ENCODE measurements at places on chromosomes 11 and 22. TPM values are rescaled to one million over a fixed set of nuclear protein-coding genes. Genes with fewer than 3 reads are reported as not detected.
A peak's percentile ranks its signal among the peaks of the same experiment; 100 is the strongest.

- peak; percentile 98 for DNase-seq
These were observed 4.7 kb downstream of the TPST2 start for GRCh38 chr22:26585104-26585790.

- no peak for DNase-seq
These were observed 111.7 kb downstream of the ADAMTS15 start for GRCh38 chr11:130560000-130560780.

- peak; percentile 54 for DNase-seq
These were observed 39.0 kb downstream of the SLCO2B1 start for GRCh38 chr11:75189911-75190310.

MIOX gene
- total RNA-seq: not detected

GRCh38 chr11:113567867-113568544, 92.8 kb upstream of the DRD2 start:
- no peak for DNase-seq

FAM227A gene
- 0.17 TPM for total RNA-seq

- no peak for DNase-seq
These were observed 42.5 kb upstream of the CHKA start for GRCh38 chr11:68163691-68164090.

GRCh38 chr11:88709567-88709966, 356.2 kb downstream of the GRM5 start:
- DNase-seq: peak; percentile 50

GRCh38 chr22:19843107-19843856, 11.4 kb downstream of the GNB1L start:
- no peak for DNase-seq

- no peak for DNase-seq
These were observed 14.7 kb downstream of the ZBTB44 start for GRCh38 chr11:130299978-130300377.

GRCh38 chr11:14308114-14308896, 50.7 kb downstream of the RRAS2 start:
- peak; percentile 57 for DNase-seq

- DNase-seq: no peak
These were observed 26.7 kb downstream of the FAM83F start for GRCh38 chr22:40021401-40022000.

RIMBP3C gene
- total RNA-seq: 1.2 TPM

PKNOX2 gene
- total RNA-seq: not detected

DNA sequence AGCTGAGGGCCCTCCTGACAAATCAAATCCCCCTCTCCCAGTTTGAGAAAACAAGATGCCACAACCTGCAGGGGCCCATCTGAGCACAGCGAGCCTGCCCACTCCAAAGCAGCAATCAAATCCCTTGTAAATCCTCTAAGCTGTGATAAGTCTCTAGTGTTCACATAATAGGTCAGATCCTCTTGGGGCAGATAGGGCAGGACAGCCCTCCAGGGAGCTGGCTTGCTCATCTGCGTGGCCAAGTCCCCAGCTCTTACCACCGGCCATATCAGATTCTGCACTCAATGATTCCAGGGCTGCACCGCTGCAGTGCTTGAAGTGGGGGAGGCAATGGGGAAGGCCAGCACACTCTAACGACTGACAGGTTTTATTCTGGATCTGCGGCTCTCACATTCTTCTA, 29.6 kb upstream of the FLI1 start:
- DNase-seq: no peak

MYOD1 gene
- total RNA-seq: 0.05 TPM

DNA sequence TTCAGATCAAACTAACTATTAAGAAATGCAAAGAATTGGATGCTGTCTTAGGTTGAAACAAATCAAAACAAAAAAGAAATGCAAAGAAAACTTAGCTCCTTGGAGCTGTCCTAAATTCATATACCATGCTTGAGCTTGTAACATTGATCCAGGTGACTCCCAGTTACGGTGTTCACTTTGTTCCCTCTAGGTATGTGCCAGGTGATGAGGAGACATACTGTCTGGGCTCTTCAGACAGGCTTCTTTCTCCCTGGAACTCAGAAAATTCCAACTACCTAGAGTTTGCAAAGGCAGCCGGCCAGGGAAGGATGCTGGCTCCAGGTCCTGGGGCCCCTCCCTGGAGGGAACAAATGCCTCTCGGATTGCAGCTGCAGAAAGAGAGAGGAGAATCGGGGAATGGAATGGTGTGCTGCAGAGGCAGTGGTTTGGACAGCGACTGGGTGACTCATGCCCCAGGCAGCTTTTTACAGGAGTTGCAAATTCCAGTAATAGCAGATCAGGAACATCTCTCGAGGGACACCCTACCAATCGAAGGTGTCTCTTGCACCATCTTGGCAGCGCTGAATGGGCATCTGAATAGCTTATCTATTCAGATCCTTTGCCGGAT, 12.3 kb upstream of the ASPHD2 start:
- DNase-seq: peak; percentile 82

MOGAT2 gene
- total RNA-seq: not detected

GUCY1A2 gene
- 0.39 TPM for total RNA-seq

DNA sequence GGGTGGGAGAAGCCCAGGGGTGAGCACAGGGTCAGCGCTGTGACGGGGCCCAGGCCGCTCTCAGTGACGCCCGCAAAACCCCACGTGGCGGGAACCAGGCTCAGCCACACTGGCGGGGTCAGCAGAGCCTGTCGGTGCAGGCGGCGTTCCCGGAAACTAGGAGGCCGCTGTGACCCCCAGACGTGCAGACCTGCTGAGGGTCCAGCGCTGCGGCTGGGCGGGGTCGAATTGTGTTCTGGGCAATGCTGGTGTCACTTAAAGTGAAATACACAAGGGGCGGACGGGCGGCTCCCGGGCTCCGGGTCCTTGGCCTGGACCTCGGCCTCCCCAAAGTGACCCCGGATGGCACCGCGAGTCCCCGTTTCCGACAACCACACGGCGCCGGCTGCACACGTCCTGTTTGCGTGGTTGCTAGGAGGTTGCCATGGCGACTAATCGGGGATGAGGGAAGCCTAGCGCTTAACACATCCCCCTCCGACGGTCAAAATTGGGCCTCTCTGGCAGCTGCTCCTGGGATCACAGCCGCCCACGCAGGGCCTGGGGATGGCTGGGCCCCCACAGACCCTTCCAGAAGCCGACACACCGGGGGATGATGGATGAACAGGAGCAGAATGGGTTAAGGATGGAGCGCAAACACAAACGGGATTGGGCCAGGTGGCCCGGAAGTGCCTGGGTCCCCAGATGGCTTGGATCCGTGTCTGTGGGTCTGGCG, 81.7 kb upstream of the PRR5 start:
- DNase-seq: peak; percentile 65

DNA sequence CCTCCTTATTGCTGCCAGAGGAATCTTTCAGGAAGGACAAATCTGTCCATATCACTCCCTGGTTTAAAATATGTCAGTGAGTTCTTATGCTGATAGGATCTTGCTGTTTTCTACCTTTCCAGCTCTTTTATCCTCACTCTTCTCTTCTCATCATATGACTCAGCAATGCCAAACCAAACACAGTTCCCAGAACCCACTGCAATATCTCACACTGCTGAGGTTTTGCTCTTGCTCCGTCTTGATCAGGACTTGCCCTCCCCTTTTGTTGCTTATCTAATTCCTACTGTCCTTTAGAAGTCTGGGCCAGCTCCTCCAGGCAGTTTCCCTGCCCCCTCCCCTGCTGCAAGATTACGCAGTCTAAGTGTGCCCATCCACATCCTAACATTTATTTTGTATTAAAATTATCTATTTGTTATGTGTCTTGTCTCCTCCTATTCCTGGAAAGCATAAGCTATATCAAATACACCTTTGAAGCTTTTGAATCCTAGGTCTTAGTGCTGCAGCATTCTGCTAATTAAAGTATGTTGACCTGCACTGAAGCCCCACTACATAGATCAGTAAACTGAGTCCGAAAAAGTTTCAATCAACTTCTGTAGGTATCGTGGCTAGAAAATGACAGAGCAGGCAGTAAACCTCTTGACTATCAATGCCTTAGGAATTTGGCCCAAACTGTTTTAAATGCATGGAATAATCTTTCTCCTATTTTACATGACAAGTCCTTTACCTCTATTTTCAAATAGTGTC, 119.2 kb upstream of the C11orf87 start:
- no peak for DNase-seq

GRCh38 chr11:33987975-33988580, 63.5 kb upstream of the CAPRIN1 start:
- DNase-seq: peak; percentile 75

PLAAT5 gene
- total RNA-seq: not detected

MSANTD4 gene
- 20.5 TPM for total RNA-seq

C11orf42 gene
- not detected for total RNA-seq

- DNase-seq: peak; percentile 31
These were observed at the start of gene MAPK11 for GRCh38 chr22:50269970-50270665. Gene MAPK11 (minus strand): TSS chr22:50270380. CDS start chr22:50270292, 88 bp downstream.

GRCh38 chr11:83836883-83837654, 550.9 kb upstream of the CCDC90B start:
- peak; percentile 35 for DNase-seq

DNA sequence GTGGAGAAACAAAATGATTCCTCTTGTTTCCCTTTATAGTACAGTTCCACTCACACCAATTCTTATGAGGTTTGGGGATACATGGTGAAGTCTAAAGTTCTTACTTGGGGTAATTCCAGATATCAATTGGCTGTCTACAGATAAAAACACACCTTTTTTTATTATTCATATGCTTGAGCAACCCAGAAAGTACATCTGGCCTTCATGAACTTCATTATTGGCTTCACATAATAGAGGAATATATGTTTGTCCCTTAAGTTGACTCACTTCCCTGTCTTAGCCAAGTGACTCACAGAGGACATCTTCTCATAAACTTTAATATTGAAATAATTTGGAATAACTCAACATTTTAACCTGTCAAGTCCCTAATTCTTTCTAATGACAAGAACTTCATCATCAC, 36.3 kb upstream of the SOX6 start:
- no peak for DNase-seq

RHOD gene
- 2.6 TPM for total RNA-seq

GRCh38 chr11:2699531-2700414, at the start of gene KCNQ1OT1:
Gene KCNQ1OT1 (minus strand): TSS chr11:2699994.
- peak; percentile 94 for DNase-seq

GRCh38 chr11:334264-334994, 13.8 kb upstream of the IFITM3 start:
- DNase-seq: no peak

DNA sequence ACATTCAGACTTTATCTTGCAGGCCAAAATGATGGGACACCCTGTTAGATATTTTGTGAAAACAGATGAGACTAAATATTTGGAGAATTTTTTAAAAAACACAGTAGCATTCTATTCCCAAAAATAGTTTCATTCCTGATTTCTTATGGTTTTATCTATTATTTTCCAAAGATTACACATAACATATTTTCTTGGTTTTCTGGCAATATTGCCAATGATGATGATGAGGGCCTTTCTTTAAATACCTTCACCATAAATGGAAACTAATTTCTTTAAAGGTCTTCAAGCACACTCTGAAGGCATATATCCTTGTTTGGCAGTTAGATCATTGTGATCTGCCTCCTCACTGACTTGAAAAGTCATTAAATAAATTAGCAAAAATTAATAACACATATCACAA, 522.3 kb upstream of the LUZP2 start:
- no peak for DNase-seq

- DNase-seq: no peak
These were observed 321.8 kb downstream of the TBC1D22A start for GRCh38 chr22:47084226-47084625.

- no peak for DNase-seq
These were observed 35.0 kb downstream of the INTS4 start for GRCh38 chr11:77959434-77959833.

PYGM gene
- 0.05 TPM for total RNA-seq

USP2 gene
- 0.81 TPM for total RNA-seq

DNA sequence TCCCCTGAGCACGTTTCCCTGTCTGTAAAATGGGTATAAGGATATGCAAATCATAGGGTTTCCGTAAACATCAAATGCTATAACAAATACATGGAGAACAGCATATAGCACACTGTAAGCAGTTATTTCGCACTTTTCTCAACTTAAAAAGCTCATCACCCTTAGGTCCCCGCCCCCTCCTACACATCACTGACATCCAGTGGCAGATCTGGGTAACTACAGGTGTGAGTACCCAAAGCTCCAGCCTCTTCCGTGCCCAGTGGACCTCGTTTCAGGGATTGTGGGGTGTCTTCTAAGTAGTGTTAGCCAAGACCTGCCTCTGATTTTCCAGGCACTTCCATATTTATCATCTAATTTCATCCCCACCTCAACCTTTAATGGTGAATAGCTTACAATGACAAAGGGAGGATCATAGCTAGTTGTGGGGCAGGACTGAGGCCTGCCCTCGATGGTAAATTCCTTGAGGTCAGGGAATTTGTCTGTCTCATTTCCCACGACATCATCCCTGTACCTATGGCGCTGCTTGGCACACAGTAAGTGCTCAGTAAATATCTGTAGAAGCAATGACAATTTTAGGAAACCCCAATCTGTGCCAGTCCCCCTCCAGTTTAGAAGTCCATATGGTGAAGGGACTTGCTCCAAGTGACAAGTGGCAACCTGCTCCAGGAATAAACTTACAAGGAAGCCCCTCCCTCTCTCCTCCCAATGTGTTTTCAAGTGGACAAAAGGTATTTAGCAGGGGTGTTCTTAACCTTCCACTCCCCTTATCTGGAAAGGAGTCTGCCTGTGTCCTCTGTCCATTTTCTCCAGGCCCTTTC, 340.5 kb downstream of the TENM4 start:
- peak; percentile 41 for DNase-seq

DNA sequence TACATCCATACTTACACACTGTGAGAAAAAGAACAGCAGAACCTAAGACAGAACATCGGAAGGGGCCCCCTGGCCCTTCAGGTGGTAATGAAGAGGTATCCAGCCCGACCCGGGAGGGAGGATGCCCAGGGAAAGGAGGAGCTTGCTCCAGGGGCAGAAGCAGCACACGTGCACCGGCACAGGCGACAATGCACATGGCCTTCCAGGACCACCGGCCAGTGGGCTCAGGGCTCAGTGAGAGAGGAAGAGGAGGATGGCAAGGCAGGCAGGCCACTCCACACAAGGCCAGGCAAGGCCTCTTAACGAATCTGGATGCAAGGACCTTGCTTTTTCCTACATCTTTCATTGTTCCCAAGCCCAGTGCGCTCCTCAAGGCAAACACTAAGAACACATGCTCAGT, 52.6 kb downstream of the MICAL3 start:
- DNase-seq: no peak

DNA sequence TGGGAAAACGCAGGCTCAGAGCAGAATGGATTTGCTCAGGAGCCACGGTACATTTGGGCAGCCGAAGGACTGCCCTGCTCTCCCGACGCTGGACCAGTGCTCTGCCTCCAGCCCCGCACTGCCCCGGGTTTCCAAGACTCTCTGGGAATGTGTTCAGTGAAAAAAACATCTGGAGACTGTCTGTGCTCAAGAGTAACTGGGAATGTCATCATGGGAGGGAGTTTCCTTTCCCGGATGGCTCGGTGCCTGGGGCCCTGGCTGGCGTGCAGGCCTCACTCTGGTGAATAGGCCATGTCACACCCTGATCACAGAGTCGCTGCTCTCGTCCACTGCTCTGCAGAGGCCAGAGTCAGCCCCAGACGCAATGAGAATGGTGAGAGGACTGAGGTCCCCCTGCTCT, 9.8 kb upstream of the APOL6 start:
- DNase-seq: peak; percentile 26

KCNJ4 gene
- 1.1 TPM for total RNA-seq

NTM gene
- total RNA-seq: 0.96 TPM
